ENCODE measurements at places on chromosomes 2 and 18. TPM values are rescaled to one million over a fixed set of nuclear protein-coding genes. Genes with fewer than 3 reads are reported as not detected.

DNA sequence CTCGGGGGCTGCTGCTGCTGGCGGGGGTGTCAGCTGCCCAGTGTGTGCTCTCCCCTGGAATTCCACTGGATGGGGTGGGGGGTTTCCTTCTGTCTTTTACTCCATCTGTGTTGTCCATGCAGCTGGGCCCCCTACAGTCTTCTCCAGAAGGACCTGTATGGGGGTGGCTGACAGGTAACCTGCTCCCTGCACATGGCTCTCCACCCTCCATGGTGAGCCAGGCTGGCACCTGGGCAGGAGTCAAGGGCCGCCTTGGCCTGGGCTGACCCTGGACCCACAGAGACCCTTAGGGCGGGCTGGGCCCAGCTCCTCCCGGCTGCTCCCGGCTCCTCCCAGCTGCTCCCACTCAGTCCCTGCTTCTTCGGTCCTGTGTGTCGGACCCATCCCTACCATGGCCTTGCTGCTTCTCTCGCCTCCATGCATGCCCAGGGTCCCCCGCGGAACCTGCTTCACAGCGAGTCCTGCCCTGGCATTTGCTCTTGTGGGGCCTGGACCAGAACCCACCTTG lies 15.0 kb downstream of the SNTG2 start:
- no peak overlapping the region for H3K27ac ChIP-seq
- H3K4me3 ChIP-seq, result no peak overlapping the region
- H3K27me3 ChIP-seq, result no peaks in the 10 kb centered on the region
- no peaks in the 10 kb centered on the region for H3K4me1 ChIP-seq

- H3K36me3 ChIP-seq, result no peaks in the 10 kb centered on the region
- no peak overlapping the region for H3K27ac ChIP-seq
- H3K4me1 ChIP-seq, result no peaks in the 10 kb centered on the region
- no peak overlapping the region for H3K4me3 ChIP-seq
- H3K27me3 ChIP-seq, result no peaks in the 10 kb centered on the region
- no peak for DNase-seq
These were observed 268.3 kb upstream of the SPRED2 start for GRCh38 chr2:65700720-65701119.

GRCh38 chr18:5518899-5519371 lies 24.9 kb downstream of the EPB41L3 start:
- no peak overlapping the region for H3K27ac ChIP-seq
- no peaks in the 10 kb centered on the region for H3K27me3 ChIP-seq
- no peak overlapping the region for H3K4me3 ChIP-seq
- peaks cover 11% of the 10 kb centered on the region for H3K4me1 ChIP-seq

- DNase-seq, result no peak
- peaks cover 2% of the 10 kb centered on the region for H3K4me1 ChIP-seq
- H3K27ac ChIP-seq, result no peak overlapping the region
- H3K4me3 ChIP-seq, result no peak overlapping the region
These were observed 5.9 kb upstream of the MOCOS start for GRCh38 chr18:36181441-36181840.

GRCh38 chr2:181073896-181074295 lies 93.5 kb downstream of the UBE2E3 start:
- no peak overlapping the region for H3K27ac ChIP-seq
- H3K4me1 ChIP-seq, result no peaks in the 10 kb centered on the region
- no peak for DNase-seq
- no peaks in the 10 kb centered on the region for H3K36me3 ChIP-seq
- H3K4me3 ChIP-seq, result no peak overlapping the region

GRCh38 chr2:217325251-217325650 lies 465.4 kb upstream of the TNP1 start:
- H3K27me3 ChIP-seq, result no peaks in the 10 kb centered on the region
- no peaks in the 10 kb centered on the region for H3K36me3 ChIP-seq

Gene KYNU
- 25.6 TPM for total RNA-seq

Gene ECEL1
- not detected for total RNA-seq

Gene UBE2E3
- total RNA-seq, result 96.6 TPM

Gene INO80B
- 83.3 TPM for total RNA-seq

All from Peyer's patch (tissue), 4 donors.